ENCODE measurements at places on chromosomes 12 and 14.

DNA sequence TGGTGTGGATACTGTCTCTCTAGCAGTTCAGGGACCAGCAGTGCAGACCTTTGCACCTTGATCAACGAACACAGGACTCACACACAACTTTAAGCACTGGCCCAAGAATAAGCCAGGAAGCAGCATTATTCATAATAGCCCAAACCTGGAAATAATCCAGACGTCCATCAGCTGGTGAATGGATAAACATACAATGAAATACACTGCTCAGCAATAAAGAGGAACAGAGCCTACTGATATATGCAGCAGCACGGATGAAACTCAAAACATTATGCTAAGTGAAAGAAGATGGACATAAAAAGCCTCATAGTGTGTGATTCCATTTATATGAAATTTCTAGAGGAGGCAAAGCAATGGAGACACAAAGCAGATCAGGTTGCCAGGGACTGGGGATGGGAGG is 303.9 kb upstream of the FKBP4 start:
- DNase-seq, result no peak

DNA sequence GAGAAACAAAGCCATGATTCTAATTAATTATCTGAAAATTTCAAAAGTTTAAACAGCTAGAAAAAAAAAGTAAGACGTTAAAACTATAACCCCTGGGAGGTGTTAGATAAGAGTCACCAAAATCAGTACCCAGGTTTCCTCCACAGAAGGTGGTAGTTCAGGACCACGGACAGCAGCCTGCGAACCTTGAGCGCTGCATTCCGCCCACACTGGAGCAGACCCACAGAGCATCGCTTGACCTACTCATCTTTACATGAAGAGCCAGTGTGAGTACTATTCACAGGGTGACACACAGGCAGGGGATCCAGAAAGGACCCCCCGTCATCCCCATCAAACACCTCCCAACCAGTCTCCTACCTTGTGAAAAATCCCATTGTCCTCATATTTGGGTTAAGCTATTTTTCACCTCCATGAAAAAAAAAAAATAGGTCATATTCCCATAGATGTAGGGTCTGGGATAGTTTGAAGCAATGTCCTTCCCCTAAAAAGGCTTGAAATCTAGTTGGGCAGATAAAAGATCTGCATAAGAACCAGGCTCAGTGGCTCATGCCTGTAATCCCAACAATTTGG is 8.8 kb upstream of the CHGA start:
- no peak for DNase-seq

DNA sequence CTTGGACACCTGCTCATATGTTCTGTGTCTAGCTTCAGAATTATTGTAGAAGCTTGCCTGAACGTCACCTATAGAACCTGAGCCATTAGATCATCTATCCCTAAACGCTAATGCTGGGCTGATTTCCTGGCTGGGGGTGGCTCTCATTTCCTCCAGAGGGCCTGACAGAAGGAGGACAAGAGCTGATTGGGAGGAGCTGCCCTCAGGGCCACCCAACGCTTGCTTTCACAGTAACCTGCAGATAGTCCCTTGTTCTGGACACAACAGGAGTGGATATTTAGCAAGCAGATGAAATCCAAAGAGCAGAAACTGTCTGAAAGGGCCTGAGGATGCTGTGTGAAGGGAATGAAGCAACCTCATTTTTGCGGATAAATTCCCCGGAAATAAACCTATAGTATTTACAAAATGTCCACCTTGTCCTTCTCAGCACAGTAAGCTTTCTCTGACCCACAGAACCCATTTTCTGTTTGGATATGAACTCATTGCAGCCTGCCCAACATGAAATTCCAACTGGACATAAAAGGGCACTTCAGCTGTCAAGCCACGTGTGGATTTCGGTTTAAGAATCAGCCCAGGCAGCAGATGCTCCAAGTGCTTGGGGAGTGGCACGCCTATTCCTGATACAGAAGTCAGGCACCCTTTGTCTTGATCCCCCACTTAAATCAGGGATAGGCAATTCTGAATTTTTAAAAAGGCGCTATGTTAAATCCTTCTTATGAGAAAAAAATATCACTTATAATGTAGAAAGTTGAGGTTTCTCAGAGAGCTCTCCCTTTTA is 32.8 kb upstream of the TUBA1C start:
- DNase-seq, result no peak

- no peak for DNase-seq
Measured at GRCh38 chr12:92871116-92871515, 58.0 kb downstream of the EEA1 start.

DNA sequence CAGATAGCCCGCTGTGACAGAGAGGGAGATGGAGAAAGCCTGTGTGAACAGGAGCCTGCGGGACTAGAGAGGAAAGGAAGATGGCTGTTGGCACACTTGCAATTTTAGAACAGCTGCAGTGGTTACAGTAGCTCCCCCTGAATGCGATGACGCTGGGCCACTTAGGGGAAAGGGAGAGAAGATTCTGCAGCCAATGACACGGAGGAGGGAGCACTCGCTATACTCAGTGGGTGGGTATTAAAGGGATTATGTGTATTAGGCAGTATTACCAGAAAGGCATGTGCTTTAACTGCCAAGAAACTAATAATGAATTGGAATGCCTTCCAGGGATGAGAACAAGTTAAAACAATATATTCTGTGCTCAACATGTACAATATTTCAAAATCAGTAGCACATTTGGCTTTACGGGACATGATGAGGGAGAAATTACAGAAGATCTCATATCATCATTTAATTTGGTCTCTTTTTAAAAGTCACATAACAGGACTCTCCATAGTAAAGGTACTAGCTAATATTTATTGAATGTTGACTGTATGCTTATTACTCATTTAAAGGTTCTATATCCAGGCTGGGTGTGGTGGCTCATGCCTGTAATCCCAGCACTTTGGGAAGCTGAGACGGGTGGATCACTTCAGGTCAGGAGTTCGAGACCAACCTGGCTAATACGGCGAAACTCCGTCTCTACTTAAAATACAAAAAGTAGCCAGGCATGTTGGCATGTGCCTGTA is 35.9 kb upstream of the FOS start:
- DNase-seq, result no peak

GRCh38 chr12:19217446-19217845 is 87.9 kb downstream of the PLEKHA5 start:
- no peak for DNase-seq

GRCh38 chr12:120692524-120693033 is 5.6 kb downstream of the MLEC start:
- no peak for DNase-seq

DNA sequence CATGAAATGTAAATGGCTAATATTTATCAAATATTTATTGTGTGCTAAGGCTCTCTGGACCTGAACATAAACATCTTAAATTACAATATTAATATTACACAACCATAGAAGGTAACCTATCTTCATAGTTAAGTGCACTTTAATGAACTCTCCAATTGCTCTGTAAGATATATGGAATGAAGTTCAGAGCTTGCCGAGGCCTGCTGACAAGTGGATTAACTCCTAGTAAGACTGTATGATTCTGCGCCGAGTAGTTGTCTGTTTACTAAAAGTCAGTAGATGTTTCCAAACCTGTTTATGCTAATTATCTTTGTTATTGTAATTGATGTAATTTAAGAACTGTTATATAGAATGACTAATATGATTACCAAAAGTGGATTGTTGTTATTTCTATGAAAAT is 77.2 kb downstream of the PTPRR start:
- DNase-seq, result no peak
